ENCODE measurements at places on chromosomes 2 and 18.

- no peak for DNase-seq
These were observed 488.9 kb upstream of the SOX11 start for GRCh38 chr2:5203134-5203755.

GRCh38 chr2:196891136-196891535 lies 35.4 kb downstream of the PGAP1 start:
- DNase-seq, result no peak

GRCh38 chr2:112880696-112881095 lies 30.3 kb upstream of the IL37 start:
- DNase-seq, result no peak

- DNase-seq, result no peak
These were observed 14.7 kb downstream of the CD28 start for GRCh38 chr2:203720915-203721672.

- DNase-seq, result no peak
These were observed 85.6 kb upstream of the ETAA1 start for GRCh38 chr2:67311536-67311935.
